ENCODE measurements at places on chromosomes 5 and 9.

DNA sequence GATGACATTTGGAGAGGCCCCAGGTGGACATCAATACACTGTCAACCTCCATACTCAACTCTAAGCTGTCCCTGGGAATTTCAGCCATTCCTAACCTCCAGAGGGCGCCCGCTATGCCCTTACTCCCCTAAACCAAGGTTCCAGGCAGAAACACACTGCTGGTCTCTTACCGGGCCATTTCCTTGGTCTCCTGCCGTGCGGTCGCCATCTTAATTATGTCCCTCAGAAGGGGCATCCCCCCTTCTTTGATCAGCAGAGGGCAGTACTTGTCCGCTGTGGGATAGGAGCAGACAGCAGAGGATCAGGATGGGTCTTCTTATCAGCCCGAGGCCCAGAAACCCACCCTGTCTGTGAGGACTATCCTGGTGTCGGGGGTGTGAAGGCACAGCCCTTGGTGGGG is 9.3 kb upstream of the ZDHHC12 start:
- DNase-seq: no peak

DNA sequence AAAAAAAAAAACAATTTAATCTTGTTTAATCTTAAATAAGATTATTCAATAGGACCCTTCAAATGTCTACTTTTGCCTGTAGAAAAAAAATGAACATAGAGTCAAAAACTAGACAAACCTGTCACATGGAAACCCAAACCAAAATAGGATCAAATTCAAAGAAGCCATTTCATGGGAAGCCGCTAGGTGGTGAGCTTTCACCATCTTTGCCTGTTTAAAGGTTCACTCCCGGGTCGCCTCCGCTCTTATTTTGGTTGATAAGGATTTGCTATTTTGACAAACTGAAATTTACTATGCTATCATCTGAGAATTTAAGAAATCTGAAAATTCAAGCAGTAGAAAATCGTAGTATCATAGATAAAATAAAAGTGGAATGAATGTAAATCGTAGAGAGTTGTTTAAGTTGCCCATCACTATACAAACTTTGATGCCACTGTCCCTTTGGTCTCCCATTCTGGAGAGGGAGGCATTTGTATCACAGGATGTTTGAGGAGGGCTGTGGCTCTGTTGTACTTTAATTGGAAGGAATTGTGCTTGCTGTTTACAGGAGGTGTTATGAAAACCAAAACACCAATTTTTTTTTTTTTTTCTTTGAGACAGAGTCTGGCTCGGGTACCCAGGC is 43.5 kb upstream of the DNAH5 start:
- no peak for DNase-seq

DNA sequence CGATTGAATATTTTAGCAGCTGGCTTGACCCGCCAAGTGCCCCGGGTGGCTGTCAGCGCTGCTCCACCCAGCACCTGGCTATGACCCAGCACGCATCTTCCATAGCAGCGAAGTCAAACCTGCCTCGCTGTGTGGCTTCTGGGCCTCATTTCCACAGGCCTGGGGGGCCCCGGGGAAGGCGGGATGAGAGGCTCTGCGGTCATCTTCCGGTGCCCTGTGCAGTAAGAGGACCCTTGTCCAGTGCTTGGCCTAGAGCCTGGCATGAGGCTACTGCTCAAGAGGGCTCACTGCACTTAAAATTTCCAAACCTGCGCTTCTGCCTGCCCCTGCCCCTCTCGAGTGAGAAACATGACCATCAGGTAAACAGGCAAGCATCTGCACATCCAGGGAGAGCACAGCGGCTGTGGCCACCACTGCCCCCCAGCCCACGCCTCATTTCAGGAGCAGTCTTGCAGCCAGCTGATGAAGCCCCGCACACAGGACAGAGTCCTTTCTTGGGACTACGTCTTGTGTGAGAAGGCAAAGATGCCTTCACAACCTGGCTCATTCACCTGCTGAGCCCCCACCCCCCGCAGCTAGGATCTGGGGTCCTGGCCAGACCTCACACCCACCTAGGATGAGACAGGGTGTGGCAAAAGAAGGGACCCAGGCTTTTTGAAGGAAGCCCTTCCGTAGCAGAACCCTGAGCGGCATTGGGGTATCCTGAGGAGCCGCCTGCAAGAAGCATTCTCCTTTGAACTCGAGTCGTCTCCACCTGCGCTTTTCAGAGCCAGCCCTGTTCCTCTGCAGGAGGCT is 69.5 kb upstream of the UNC5A start:
- DNase-seq: no peak

- no peak for DNase-seq
These were observed 20.3 kb downstream of the MED27 start for GRCh38 chr9:132059361-132059760.

DNA sequence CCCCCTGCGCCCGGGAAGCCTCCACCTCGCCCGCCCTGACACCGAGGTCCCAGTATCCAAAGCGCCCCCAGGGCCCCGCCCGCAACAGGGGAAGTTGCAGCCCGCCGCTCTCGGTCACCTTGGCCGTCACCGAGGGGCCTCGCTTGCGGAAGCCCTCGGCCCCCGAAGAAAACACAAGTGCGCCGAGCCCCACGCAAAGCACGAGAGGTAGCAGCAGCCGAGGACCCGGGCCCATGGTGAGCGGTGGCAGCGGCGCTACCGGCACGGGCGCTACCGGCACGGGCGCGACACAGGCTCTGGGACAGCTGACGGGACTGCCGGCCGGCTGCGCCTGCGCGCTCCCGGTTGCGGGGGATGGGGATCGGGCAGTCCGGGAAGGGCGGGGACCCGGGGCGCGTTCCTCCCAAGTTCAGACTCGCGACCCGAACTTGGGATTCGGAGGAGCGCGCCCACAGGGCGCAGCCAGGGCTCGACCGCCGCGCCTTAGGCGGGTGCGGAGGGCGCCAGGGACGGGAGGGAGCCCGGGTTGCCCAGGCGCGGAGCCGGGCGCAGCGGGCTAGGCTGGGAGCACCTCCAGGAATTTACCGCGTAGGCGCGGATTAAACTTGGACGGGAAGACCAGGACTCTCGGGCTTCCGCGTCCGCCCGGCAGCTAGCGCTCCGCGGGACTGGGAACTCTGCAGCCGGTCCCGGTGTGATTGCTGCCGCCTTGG is at the start of gene PPIC:
PPIC (minus strand) TSS at position 335 of the 713 bp plus-strand sequence; CDS start at position 235, 100 bp downstream.
- no peak for DNase-seq

DNA sequence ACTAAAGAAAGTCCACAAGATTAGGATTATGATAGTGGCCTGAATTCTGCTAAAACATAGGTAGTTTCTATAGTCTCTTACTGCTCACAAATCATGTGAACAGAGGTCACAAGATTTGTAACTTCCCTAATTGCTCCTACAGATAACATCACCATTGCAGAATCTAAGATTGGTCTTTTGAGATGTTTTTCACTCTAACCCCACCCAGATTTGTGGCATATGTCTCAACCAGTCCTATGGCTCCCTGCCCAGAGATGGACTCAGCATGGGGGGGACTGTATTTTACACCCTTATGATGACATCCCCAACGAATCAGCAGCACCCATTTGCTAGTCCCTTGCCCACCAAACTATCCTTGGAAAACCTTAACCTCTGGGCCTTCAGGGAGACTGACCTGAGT is 1046.2 kb downstream of the CDH12 start:
- no peak for DNase-seq

GRCh38 chr5:72400950-72401349 is 80.8 kb downstream of the PTCD2 start:
- DNase-seq: no peak

- DNase-seq: no peak
These were observed 12.8 kb upstream of the FBXL7 start for GRCh38 chr5:15487228-15487627.

GRCh38 chr5:60522292-60522905 is 177.6 kb downstream of the DEPDC1B start:
- peak; percentile 30 for DNase-seq

- DNase-seq: no peak
These were observed 4.7 kb downstream of the FAM200C start for GRCh38 chr5:160395111-160395510.

GRCh38 chr5:76855961-76856360 is 6.1 kb downstream of the S100Z start:
- peak; percentile 95 for DNase-seq
